CD4-positive, alpha-beta T cell treated with Interleukin-1 beta for 1 hour (primary cell): ENCODE measurements at places on chromosomes 11 and 22.

DNA sequence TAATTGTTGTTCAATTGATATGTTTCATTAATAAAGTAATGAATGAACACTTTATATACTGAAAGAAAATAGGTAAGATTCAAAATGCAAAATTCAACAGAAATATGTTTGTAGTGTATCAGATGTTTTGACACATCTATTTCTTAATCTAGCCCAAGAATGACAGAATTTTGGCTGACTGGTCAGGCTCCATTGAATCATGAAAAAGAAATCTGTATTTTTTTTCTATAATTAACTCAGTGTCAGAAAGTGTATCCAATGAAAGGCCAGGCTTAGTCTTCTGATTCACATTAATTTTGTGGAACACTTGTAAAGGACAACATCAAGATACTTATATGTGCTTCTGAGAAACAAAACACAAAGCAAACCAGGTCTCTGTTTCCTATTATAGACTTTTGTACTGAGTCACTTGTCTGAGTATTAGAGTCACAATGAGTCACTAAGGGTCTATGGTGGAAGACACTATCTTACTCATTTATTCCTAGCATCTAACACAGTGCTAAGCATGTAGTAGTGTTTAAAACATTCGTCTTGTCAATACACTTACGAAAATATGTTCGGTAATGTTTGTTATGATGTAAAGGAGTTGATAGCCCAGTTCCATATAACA lies 297.7 kb upstream of the CCDC90B start:
- DNase-seq = no peak

DNA sequence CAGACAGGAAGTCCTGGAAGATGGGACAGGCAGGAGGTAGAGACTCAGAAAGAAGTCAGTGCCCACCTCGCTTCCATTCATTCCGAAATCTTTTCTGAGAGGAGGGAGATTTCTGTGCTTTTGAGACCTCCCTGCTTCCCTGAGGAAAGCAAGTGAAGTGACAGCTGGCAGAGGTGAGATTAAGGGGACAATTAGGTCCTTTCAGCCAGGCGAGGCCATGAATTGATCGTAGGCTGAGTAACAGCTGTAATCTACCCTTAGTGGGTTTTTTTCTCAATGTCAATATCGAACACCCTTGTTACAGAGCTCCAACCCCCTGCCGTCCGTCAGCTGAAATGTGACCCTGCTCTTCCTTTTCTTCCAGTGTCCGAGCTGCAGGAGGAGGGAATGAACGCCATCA lies 96.0 kb downstream of the PARVA start:
- no peak for DNase-seq

- no peak for DNase-seq
Measured at GRCh38 chr22:46761539-46762237, 762 bp upstream of the TBC1D22A start.

GRCh38 chr11:45161252-45162063 lies 15.0 kb downstream of the PRDM11 start:
- DNase-seq = no peak

DNA sequence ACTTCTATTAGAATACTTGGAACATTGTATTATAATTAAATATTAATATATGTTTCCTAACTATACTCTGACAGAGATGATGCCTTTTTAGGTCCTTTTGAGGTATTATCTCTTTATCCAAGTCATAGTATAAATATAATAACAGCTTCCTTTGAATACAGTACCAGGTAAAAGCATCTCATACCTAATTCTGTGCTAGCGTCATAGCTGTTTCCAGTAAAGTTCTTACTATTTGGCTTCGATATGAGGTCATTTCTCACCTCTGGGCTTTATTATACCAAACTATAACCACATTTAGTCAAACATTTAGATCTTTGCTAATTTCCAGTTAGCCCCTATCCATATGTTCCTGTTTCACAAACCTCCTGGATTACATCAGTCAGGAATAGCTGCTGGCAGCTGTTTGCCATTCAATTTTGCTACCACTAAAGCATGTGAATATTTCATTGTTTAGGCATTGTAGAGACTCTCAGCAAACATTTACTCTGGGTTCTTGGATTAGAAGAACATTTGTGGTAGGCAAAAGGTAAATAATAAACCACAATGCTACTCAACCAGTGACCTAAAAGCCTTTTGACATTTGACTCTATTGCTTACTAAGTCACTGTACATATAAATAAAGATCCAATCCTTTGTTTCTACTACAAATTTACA lies 255.1 kb downstream of the TTC28 start:
- DNase-seq = no peak

GRCh38 chr11:21614961-21615360 lies 577.9 kb upstream of the ANO5 start:
- DNase-seq = no peak

- no peak for DNase-seq
Measured at GRCh38 chr22:27084130-27084529, 426.7 kb downstream of the MIAT start.

DNA sequence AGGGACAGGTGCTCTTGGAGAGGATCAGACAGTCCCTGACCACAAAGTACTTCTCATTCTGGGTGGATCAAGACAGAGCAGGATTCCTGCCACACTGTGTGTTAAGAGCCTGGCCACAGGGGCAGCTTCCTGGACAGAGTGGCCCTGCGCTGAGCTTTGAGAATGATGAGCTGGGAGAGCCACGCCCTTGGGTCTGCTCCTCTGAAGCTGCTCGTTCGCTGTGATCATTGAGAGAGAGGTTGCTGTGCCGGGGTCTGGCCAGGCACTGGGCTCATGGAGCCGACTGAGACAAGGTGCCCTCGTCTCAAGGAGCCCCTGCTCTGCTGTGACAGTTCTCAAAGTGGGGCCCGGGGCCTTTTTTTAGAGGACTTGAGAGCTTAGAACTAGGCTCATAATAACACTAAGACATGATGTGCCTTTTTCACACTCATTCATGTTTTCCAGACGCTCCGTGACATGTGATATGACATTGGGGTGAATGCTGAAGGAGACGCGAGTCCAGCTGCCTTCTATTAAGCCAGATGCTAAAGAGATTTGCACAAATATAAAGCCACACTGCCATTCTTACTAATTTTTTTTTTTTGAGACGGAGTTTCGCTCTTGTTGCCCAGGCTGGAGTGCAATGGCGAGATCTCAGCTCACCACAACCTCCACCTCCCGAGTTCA lies 1.6 kb upstream of the MFRP start:
- DNase-seq = no peak

GRCh38 chr11:47147250-47147649 lies 29.4 kb downstream of the ARFGAP2 start:
- DNase-seq = no peak

- no peak for DNase-seq
Measured at GRCh38 chr11:44452827-44453572, 112.5 kb upstream of the CD82 start.

- DNase-seq = no peak
Measured at GRCh38 chr11:65524014-65524740, 706 bp upstream of the SCYL1 start.

DNA sequence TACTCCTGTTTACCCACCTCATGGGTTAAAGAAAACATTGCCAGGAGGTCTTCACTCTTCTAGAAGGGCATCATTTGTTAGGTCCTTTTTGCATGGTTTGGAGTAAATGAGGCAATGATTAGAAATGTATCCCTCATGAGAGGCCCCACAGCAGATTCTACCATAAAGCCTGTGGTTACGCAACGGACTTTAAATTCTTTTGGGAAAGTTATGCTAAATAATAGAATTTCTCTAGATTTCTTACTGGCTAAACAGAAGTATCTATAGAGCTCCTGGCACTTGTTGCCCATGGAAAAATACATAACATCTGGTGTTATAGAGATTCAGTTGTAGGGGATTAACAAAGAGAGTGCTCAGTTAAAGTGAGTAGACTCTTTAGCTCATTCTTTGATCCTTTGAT lies 15.1 kb upstream of the ATXN10 start:
- DNase-seq = no peak

DNA sequence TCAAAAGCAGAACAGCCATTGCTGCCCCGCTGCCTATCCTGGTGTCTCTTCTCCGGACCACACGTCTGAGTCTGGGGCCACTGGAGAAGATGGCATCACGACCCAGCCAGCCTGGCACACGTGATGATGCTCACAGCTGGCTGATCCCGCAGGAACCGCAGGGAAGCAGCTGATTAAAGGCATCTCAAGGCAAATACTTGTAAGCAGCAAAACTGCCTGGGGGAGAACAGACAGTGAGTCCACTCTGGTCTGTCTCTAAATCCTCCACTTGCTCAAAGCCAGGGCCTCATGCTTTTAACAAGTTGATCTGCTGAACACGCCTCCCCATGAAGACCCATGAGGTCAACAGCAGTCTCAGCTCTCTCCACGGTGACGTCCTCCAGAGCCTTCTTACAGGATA lies 108.6 kb downstream of the BRD1 start:
- DNase-seq = no peak

- peak; percentile 44 for DNase-seq
Measured at GRCh38 chr22:20750461-20751184, 23.3 kb upstream of the SERPIND1 start.

- DNase-seq = no peak
Measured at GRCh38 chr11:107385361-107385981, 72.2 kb downstream of the CWF19L2 start.

DNA sequence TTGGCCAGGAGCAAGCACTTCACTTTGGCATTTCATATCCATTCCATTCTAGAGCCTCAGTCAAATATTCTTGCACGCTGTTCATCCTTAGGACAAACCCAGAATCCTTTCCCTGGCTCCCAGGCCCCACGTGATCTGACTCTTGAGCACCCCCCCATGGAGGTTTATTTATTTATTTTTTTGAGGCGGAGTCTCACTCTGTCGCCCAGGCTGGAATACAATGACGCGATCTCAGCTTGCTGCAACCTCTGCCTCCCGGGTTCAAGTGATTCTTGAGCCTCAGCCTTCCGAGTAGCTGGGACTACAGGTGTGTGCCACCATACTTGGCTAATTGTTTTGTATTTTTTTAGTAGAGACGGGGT lies 12.7 kb upstream of the TSGA10IP start:
- no peak for DNase-seq

DNA sequence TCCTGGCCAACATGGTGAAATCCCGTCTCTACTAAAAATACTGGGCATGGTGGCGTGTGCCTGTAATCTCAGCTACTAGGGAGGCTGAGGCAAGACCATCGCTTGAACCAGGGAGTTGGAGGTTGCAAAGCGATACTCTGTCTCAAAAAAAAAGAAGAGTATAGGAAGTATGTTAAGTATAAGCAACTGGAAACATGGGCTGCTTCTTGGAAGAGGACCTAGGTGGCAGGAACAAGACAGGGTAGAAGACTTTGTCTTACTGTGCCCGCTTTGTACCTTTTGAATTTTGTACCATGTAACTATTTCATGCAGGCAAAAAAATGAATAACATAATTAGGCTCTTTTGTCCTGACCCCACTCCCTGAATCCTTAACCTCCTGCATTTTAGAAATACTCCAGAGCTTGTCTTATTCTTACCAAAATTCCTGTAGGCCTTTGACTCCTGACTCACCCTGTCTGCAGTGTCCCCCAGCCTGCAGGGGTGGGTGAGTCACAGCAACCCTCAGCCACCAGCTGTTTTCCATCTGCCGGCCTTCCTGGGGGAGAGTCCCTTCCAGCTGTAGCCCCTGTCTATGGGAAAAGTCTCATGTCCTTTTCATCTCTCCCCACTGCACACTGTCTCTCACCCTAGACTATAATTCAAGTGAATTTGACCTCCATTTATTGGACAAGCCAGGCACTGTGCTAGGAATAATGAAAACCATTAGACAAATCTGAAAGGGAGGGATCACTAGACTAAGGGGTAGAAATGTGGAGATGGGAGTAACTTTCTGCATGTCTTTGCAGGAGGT lies 41.8 kb downstream of the TXN2 start:
- no peak for DNase-seq

DNA sequence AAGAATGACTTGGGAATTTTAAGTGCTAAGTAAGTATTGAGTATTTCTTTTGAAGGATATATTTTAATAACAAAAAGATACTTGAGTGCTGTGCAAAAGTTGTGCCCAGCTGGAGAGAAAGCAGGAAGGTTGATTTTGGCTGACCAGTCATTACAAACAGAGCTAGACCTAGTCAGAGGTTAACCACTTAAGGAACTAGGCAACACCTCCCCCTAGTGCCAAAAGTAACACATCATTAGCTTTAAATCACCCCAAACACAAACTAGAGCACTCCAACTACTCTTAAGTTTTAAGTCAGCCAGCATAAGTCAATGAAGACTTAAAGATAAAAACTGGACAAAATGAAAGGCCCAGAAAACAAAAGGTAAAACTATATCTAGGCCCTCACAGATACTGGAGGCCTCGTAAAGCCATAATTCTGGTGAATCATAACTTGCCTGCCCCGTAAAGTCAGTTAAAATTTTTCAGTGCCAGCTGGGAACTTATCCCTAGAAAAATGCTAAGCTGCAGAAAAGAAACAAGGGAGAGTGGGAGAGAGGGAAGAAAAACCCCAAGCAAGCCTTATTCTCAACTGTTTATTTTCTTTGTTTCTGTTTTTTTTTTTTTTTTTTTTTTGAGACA lies 4.6 kb downstream of the TMEM9B start:
- peak; percentile 14 for DNase-seq

- no peak for DNase-seq
Measured at GRCh38 chr11:73201888-73202780, 15.9 kb upstream of the P2RY2 start.

- DNase-seq = no peak
Measured at GRCh38 chr11:36333897-36334296, 37.8 kb downstream of the PRR5L start.

DNA sequence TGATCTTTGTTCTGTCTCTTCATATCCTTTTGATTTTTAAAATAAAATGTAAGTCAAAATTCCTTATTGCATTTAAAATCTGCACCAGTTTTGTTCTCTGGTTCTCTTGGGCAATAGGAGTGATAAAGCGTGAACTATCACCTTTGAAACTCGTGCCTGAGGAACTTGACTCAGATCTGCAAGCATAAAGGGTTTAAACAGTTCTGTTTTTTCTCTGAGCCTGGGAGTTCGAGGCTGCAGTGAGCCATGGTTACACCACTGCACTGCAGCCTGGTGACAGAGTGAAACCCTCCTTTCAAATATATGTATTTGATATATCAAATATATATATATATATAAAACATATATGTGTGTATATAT lies 38.9 kb upstream of the CLMP start:
- DNase-seq = no peak

- DNase-seq = no peak
Measured at GRCh38 chr11:68044898-68045351, 6.1 kb downstream of the TCIRG1 start.

- peak; percentile 19 for DNase-seq
Measured at GRCh38 chr22:19932367-19933206, 9.0 kb upstream of the COMT start.

- no peak for DNase-seq
Measured at GRCh38 chr11:6724013-6724412, 40.9 kb upstream of the MRPL17 start.

DNA sequence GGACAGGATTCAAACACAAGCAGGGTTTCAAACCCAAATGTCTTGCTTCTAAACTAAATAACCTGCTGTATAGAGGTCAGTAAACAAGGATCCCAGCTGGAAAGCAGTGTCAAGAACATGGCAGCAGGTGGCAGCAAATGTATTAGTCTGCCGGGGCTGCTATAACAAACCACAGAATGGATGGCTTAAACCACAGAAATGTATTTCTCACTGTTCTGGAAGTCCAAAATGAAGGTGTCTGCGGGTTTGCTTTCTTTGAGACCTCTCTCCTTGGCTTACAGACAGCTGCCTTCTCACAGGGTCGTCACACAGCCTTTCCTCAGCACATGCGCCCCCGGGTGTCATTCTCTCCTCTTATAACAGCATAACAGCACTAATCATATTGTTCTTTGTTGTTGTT lies 65.1 kb upstream of the LRRC55 start:
- DNase-seq = no peak
